Lower lobe of right lung (tissue), 2 donors: ENCODE measurements at places on chromosomes 5 and 9. TPM values are rescaled to one million over a fixed set of nuclear protein-coding genes. Genes with fewer than 3 reads are reported as not detected.

The DMRTA1 gene
- total RNA-seq, result 1.7 TPM

- DNase-seq, result no peak
Measured at GRCh38 chr9:98334796-98335195, 79.3 kb upstream of the TBC1D2 start.

The SPRY4 gene
- total RNA-seq, result 42.7 TPM

DNA sequence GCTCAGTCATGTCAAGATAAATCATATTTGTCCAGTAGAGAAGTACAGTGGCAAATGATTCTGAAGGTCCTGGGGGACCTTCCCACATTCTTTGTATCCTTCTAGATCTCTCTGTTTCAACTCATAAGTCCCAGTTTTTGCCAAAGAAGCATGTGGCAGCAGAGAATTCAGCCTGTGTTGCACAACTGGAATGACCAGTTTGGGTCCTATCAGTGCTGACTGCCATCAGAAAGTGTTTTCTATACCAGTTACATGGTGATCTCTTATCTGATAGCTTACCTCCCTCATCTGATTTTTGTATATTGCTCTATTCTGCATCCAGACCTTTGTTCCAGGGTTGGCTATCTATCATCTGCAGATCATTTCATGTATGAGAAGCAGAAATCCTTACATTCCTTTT lies 21.7 kb downstream of the GM2A start:
- DNase-seq, result no peak

DNA sequence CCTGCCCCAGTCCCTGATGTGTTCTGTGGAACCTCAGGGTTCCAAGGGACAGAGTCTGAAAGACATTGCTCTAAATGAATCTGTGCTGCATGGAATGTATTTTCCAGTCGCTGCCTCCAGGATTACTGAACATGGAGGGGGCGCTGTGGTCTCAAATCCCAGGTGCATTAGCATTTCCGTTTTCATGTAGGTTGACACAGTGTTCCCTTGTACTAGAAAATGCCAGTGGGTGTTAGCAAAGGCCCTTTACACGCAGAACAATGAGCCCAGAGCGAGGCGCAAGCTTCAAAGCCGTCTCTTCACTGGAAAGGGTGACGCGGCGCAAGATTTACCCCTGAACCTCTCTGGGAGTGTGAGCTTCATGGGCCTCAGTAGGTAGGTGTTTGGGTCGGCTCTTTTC lies 308.3 kb downstream of the SLIT3 start:
- no peak for DNase-seq

The SLC6A19 gene
- not detected for total RNA-seq

DNA sequence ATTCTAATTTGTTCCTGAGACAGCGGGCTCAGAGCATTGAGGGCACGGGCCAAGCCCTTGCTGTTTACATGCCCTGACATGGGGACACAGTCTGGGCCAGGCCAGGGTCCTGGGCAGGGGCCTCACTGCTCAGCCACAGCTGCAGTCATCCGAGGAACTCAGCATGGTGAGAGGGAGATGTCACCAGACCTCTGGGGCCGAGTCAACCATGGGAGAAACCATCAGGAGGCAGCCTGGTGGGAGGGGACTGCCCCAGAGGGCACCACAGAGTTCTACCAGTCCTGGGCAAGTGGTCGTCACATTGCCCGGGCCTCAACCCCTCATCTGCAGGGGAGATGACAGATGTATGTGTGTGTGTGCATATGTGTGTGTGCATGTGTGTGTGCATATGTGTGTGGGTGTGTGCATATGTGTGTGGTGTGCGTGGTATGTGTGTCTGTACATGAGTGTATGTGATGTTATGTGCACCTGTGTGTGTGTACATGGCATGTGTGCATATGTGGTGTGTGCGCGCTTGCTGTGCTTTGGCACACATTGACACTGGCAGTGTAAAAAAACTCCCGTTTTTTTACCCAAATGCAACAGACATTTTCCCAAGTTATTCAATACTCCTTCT lies 42.4 kb upstream of the TMEM250 start:
- no peak for DNase-seq

DNA sequence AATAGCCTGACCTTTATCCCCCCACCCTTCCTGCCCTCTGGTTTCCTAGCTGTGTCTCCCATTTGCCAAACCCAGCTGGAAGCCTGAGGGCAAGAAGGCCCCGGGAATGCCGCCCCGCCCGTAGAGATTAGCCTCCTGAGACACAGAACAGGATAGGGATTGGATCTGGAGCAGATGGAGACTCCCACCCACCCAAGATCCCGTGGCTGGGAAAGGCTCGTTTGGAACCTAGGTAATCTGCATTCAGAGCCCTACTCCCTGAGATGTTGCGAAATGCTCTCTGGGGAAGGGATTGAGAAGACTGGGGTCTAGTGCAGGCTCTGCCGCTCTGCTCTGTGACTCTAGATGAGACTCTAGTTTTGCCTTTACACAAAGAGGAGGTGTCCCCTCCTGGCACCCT lies 10.9 kb downstream of the AQP3 start:
- no peak for DNase-seq

The POLK gene
- 39.6 TPM for total RNA-seq

DNA sequence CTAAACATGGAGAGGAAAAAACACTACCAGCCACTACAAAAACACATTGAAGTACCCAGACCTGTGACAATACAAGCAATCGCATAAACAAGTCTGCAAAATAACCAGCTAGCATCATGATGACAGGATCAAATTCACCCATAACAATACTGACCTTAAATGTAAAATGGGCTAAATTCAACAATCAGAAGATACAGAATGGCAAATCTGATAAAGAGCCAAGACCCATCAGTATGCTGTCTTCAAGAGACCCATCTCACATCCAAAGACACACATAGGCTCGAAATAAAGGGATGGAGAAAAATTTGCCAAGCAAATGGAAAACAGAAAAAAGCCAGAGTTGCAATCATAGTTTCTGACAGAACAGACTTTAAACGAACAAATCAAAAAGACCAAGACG lies 294.4 kb downstream of the MEF2C start:
- DNase-seq, result no peak

The MLANA gene
- total RNA-seq, result not detected

DNA sequence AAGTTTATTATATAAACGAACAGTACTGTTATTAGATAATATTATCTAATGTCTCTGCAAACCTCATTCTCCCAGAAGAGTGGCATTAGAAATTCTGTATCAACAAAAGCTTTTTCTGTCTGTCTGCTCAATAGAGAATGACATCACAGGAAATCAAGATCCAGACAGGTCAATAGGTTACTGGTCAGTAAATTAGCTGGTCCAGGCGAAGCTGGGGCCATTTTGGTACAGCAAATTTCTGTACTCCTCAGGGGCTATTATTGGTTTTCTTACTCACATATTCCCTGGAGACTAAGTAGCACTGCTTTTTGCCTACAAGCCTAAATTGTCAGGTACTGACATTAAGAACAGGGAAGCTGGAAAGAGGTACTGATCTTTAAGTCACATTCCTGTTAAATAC lies 80.5 kb downstream of the PLPP1 start:
- no peak for DNase-seq

DNA sequence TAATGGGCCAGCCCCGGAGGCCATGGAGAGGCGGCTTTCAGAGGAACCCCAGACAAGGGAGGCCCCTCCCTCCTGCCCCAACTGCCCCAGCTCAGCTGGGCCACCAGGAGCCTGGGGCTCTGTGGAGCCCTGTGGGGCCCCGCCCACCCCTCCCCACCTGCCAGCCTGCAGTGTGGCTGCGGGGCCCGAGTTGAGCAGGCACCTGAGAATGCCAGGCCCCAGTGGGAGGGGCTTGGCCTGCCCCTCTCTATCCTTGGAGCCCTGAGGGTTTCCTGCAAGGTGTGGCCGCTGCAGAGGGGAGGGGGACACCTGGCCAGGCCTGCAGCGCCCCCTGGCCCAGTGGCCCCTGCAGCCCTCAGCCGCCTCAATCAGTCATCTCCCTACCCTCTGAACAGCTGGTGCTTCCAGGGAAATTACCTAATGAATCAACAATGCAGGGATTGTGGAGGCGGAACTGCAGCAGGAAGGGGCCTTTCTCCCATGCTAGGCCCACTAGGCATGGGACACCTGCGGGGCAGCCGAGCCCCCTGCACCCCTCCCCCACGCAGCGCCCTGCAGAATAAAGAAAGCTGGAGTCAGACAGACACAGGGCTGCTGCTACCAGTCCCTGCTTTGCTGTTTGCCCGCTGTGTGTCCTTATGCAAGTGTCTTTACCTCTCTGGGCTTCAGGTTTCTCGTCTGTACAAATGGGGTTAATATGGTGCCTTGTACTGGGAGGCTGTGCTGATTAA lies 48.0 kb downstream of the LMX1B start:
- no peak for DNase-seq

The TMEM174 gene
- not detected for total RNA-seq

- no peak for DNase-seq
Measured at GRCh38 chr9:91489361-91489899, 65.8 kb upstream of the NFIL3 start.

DNA sequence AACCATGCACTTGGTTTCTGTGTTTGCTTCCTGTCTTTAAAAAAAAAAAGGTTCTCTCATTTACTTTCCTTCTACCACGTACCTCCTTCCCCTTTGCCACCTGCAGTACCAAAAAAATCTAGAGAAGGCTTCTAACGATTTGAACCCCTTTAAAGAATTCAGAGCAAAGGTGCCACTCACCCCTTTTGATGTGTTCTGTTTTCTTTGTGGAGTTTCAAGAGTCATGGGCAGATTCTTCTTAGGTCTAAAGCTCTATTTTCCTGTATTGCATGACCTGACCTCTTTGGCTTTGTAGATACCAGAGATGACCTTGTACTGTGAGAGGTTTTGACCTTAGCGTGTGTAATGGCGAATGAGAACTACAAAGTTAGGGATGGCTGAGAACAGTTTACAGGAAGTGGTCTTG lies 29.0 kb downstream of the TXNDC8 start:
- DNase-seq, result no peak

DNA sequence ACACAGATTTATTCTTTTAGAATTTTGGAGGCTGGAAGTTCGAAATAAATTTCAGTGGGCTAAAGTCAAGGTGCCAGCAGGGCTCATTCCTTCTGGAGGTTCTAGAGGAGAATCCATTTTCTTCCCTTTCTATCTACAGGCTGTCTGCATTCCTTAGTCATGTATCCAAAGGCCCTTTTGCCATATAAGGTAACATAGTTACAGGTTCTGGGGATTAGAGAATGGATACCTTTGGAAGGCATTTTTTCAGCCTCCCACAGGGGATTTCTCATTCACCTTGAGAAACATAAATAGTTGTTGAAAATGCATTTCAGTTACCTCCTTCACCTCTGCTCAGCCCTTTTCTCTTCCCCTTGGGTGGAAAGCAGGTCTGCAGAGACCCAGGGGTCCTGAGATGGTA lies 280.0 kb upstream of the MAP3K1 start:
- DNase-seq, result no peak

- no peak for DNase-seq
Measured at GRCh38 chr5:88760527-88760926, 122.5 kb downstream of the MEF2C start.

GRCh38 chr9:133955821-133956411 lies 36.2 kb downstream of the VAV2 start:
- DNase-seq, result peak; percentile 50

The FGFR4 gene
- total RNA-seq, result 59.7 TPM

- DNase-seq, result no peak
Measured at GRCh38 chr9:124221676-124222075, 36.1 kb upstream of the NEK6 start.

DNA sequence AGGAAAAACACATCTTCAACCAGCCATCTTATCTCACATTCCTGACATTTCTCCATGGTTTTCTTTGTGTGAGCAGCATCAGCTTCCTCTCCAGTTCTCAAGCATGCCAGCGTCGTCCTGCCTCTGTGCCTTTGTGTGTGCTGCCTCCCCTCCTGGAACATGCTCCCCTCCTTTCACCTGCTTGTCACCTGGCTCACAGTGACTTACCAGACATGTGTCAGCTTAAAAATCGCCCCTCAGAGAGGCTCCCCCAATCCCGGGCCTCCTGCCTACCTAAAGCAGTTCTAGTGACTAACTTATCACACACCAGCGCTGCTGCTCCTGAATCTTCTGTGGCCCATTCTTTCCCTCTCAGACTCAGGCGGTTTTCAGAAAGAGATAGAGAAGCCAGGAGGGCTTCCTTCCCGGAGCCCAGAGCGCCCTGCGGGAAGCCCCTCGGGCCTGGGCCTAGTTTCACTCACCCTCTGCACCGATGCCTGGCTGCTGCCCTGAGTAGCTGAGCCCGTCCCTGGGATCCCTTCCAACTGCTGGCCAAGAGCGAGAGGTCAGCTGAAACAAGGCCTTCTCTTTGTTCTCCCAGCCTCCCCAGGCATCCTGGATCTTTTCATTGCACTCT lies 51.1 kb upstream of the MVB12B start:
- DNase-seq, result no peak

GRCh38 chr5:16600946-16601345 lies 15.9 kb downstream of the RETREG1 start:
- DNase-seq, result no peak

DNA sequence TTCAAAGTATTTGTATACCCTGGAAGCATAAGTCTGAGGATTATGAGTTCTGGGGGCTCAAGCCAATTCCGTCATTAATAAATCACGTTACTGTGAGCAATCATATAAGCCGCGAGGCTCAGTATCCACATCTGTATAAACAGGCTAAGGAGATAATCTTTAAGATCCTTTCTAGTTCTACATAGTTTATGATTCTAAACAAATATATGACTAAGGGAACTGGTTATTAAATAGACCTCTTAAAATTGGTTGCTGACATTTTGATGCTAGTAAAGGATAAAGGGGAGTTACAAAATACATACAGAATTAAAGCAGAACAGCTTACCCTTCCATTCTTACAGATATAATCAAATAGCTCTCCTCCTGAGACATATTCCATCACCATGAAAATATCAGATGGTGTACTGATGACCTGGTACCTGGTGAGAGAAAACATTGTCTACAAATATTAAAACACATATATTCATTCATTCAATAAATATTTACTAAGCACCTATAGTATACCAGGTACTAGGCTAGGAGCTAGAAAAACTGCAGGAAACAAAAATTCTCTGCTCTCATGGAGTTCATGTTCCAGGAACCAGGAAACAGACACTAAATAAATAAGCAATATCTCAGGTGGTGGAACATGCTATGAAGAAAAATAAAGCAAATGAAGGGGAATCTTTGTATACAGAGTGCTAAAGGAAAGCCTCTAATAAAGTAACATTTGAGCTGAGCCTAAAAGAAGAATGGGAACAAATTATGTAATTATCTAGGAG lies 19.5 kb upstream of the TTC33 start:
- DNase-seq, result no peak

- DNase-seq, result no peak
Measured at GRCh38 chr5:109868737-109869136, 179.0 kb downstream of the MAN2A1 start.

The IFNK gene
- total RNA-seq, result not detected

The GHR gene
- total RNA-seq, result 5.2 TPM

GRCh38 chr5:146475190-146475780 lies 28.2 kb downstream of the TCERG1 start:
- DNase-seq, result no peak

The GLDC gene
- total RNA-seq, result 0.77 TPM

DNA sequence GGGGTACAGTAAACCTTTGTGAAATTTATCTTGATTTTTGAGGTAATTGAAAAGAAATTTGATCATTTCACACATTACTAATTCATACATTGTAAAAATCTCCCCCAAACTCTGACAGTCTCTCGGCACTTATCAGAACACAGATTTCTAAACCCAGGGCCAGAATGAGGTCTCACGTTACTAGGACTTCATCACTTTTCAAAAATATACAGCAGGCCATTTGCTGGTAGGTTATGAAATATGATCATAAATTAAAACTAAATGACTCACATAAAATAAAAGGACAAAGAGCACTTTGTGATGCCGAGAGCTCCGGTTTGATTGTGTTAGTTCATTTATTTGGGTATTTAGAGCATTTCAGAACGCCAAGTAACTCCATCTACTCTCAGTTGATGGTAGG lies 17.0 kb downstream of the MSX2 start:
- DNase-seq, result no peak

The PRSS3 gene
- total RNA-seq, result 0.65 TPM

The RAB24 gene
- total RNA-seq, result 41.6 TPM
